AG09319 (cell line): ENCODE measurements at places on chromosomes 2 and 18.

- no peak for DNase-seq
Measured at GRCh38 chr2:36356298-36356989, 866 bp downstream of the CRIM1 start.

GRCh38 chr18:48521723-48522122, 17.1 kb upstream of the CTIF start:
- DNase-seq: no peak

DNA sequence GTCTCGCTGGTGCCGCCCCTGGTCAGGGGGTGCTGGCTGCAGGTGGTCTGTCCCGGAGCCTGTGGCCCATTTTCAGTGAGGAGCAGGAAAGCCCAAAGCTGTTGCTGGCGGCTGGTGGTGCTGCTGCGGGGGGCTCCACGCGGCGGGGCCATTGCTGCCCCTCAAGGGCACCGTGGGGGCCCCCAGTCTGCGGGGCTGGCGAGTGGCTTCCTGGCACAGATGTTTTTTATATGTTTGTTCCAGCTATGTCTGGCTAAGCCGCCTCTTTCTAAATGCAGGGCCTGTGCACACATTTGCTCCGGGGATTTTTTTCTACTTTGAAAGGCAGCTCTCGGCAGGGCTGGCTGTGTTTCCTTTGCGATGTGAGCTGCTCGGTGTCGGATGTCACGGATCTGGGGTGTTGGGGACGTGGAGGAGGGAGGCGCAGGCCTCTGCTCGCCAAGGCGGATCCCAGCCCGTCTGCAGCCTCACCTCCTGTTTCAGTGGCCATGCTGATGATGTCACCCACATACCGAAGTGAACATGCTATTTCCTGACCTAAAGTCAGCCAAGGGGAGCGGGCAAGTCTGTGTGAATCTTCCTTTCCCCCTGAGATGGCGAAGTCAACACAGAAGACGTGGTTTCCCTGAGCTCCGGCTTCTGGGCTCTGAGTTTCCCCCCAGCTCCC, 112.0 kb upstream of the CTDP1 start:
- DNase-seq: peak; percentile 41

GRCh38 chr2:240895656-240896388, at the start of gene MAB21L4:
MAB21L4 (minus strand) TSS chr2:240896156; CDS start chr2:240895997, 159 bp downstream.
- no peak for DNase-seq

- no peak for DNase-seq
Measured at GRCh38 chr18:12921178-12921577, 26.6 kb upstream of the SEH1L start.

DNA sequence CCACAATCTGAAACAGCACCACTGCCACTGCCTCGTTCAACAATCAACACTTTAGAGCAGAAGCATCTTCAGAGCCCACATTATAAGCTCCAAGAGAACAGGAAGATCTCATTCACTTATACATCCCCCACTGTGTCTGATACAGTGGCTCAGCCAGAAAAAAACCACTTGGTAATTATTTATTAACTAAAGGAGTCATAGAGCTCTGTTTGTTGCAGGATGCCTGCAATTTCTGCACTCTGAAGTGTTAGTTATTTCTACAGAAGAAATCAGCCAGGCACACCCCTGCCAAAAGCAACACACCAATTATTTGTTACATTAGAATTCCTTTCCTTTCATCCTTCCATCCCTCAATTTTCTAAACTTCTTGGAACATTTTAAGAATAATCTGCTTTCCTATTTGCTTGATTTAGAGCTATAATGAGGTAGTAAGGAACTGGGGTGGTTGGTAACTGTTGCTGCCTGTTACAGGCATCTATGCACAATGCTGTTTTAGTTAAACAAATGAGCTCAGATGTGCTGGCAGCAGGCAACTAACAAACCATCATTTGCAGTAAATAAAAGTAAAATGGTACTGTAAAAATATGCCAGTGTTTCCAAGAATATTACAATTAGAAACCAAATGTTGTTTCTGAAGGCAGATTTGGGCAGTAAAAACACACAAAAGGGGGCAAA, 59.9 kb downstream of the DYM start:
- DNase-seq: no peak

DNA sequence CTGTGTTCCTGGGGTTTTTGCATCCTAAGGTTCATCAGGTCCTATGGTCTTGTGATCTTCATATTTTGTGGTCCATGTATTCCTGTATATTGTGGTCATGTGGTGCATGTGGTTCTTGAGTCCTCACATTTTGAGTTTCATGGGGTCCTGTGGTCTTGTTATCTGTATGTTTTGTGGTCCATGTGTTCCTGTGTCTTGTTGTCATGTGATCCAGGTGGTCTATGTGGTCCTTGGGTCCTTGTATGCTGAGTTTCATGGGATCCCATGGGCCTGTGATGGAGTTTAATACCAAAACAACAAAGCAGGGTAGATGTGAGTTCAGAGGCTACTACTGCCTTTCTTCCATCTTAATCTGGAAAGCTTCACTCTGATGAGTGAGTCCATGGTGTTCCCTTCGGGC, 166.4 kb downstream of the TMEM18 start:
- DNase-seq: no peak

- DNase-seq: no peak
Measured at GRCh38 chr2:216850665-216851322, 9.1 kb downstream of the TNP1 start.

- DNase-seq: no peak
Measured at GRCh38 chr2:218717262-218717661, 6.6 kb downstream of the TTLL4 start.

DNA sequence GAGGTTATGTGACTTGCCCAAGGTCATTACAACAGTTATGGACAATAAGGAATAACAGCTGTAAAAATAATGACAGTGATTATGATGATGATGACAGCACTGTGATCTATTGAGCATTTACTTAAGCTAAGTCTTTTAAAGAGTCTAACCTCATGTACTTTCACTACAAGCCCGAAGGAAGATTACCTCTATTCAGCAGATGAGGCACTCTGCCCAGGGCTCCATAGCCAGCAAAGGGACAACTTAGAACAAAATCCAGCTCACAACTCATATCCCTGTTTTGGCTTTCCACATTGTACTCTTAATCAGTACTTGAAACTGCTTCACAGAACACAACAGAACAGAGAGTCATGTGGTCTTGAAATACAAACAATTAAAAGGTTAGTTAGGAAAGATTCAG, 290.2 kb downstream of the ZNF385B start:
- DNase-seq: no peak

GRCh38 chr2:212484563-212485080, 54.0 kb downstream of the ERBB4 start:
- no peak for DNase-seq

DNA sequence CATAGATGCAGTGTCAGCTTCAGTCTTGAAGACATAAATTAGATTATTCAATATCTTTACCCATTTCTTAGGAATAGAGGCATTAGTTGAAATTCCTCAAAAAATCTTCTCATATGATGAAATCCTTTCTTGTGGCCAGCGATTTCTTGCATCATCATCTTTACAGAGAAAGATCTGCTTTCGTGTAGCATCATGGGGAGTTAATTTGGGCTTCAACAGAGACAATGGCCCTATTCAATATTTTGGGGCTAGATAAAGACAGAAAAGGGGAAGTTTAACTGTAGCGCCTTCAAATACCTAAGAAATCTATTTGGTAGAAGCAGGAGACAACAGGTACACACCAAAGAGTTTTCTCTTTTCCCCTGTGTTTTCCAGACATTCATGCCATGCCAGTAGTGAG, 73.8 kb downstream of the TGFA start:
- DNase-seq: no peak

GRCh38 chr2:65434592-65435241, 2.3 kb upstream of the SPRED2 start:
- DNase-seq: no peak

DNA sequence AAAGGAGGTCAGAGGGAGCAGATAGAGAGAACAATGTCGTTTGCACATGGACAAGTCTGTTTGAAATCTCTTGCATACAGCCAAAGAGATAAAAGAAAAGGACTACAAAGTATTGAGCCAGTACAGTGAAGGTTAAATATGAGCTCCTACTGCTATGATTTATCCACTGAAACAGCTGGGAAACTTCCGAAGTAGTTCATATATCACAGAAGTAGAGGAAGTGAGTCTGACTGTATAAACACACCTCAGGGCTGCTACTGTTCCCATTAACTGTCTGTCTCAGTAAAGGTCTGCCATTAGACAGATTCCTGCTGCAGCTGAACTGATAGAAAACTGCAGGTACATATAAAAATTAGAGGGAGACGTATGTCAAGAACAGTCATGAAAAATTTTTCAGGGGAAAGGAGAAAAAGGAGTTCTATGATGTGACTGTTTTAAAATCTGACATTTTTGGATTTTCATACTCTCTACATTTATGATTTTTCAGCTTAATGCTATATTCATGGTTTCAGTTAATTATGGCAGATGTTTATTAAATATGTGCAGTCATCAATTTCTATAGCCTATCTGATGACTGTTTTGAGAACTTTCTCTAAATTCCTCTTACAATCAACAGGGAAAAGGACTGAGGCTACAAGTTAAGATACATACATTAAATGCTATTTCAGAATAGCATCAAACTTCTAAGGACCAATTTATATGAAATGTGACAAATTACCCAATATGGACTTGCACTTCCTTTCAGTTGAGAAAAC, 364.7 kb downstream of the ERBB4 start:
- no peak for DNase-seq

GRCh38 chr18:61149786-61150185, 183.4 kb upstream of the CDH20 start:
- DNase-seq: no peak

DNA sequence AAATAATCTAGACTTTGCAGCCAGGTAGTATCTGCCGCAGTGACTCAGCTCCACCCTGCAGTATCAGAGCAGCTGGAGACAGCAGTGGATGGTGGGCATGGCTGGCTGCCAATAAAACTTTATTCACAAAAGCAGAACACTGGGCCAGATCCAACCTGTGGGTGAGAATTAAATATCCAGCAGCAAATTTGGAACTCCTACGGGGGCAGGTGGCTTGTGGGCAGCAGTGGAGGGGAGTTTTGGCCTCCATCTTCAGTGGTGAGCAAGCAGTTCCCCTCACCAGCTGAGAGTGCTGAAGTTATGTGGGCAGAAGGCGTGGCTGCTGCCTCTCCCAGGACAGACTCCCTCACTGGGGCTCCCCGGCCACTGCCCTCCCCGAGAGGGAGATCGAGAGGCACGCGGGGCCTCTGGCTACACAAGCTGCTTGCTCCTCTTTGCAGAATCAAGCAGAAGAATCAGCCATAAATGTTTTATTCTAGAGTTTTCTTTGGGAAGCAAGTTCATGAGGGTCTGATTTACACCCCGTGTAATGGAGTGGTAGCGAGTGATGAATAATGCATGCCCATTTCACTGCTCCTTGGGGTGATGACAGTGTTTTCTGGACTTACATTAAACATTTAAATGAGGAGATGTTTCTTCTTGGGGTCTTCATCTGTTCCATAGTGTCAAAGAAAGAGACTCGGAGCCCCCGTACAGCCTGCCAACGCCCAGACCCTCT, 204.3 kb downstream of the SEPTIN10 start:
- no peak for DNase-seq

- no peak for DNase-seq
Measured at GRCh38 chr18:58887613-58887963, 22.9 kb downstream of the ZNF532 start.

GRCh38 chr2:127277028-127277427, 16.9 kb downstream of the ERCC3 start:
- no peak for DNase-seq

GRCh38 chr2:82797469-82797868, 1661.6 kb downstream of the SUCLG1 start:
- no peak for DNase-seq

DNA sequence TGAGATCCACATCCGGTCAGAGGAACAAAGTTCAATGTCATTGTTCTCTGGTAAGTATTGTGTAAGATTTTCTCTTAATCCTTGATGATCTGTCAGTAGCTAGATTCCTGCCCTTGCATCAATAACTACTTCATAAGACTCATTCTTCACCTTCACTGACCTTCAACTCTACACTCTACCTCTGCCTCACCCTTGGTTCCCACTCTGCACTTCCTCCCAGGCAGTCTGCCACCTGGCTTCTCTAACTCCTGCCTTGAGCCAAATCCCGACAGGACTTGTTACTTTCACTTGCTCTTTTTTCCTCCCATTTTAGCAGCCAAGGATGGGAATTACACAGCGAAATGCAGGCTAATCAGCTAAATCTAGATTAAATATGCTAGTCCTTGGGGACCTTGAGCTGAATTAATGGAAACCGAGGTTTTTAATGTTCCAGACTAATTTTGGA, 190.7 kb downstream of the DLGAP1 start:
- no peak for DNase-seq

- no peak for DNase-seq
Measured at GRCh38 chr2:221605751-221606240, 33.7 kb upstream of the EPHA4 start.

- no peak for DNase-seq
Measured at GRCh38 chr2:59754011-59754735, 799.3 kb downstream of the BCL11A start.

- no peak for DNase-seq
Measured at GRCh38 chr2:207515671-207516070, 14.1 kb upstream of the CREB1 start.
